ENCODE measurements at places on chromosomes 2 and 18.

DNA sequence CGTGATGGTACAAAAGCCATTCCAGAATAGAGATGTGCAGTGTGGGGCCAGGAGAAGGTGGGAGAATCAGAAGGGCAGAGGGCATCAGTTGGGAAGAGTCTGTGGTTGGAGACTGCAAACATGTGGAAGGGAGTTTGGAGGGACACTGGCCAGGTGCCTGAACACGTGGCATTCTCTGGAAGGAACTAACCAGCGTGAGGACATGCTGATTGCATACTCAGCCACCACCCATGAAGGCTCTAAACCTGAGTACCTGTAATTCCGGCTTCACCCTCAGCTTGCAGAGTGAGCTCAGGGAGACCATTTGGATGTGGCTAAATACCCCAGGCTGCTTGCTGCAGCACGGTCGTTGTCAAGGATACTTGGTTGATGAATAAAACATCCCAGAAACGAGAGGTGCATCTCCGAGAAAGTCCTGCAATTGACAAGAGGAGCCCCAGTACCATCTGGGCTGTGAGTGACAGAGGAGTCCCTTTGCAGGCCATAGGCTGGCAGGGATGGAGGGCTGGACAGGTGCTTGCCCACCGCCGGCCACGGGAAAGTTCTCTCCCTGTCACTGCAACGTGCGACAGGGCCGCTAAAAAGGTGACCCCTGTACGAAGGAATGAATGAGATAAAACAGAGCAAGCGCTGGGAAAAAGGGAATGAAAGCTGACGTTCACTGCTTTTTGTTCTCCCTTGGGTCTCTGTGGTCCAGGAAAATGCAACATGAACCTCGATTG, 5.0 kb downstream of the ACKR3 start:
- no peak for DNase-seq

DNA sequence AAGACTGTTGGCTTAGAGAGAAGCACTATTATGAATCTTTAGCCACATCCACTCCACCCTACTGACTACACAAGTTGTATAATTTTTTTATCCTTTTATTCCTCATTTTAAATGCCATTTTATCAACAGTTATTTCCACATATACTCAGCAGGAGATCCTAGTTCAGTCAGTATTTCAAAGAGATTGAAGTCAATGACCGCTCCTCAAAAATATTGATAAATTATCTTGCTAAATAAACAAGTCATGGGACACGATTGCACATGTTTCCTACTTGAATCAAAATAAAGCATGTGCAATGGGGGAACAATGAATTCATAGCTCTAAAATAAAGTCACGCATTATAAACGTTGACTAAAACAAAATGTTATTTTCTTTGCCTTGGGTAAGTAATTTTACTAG, 496.5 kb downstream of the LRRTM4 start:
- no peak for DNase-seq

DNA sequence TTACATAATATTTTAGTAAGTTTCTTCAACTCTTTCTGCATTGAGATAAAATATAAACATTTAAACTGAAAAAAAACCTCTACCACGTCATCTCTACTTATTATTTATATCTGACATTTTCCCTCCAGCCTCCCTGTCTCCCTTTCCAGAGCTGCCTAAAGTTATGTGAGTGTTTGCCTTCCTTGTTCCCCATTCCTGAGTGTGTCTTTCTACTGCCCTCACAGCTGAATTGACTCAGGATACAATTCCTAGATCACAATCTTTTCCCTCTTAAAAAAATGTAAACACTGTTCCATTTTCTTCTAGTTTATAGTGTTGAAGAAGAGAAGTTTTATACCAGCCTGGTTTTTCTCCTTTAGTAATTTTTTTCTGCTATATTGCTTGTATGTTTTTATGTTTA, 5.3 kb downstream of the TRPM8 start:
- no peak for DNase-seq

DNA sequence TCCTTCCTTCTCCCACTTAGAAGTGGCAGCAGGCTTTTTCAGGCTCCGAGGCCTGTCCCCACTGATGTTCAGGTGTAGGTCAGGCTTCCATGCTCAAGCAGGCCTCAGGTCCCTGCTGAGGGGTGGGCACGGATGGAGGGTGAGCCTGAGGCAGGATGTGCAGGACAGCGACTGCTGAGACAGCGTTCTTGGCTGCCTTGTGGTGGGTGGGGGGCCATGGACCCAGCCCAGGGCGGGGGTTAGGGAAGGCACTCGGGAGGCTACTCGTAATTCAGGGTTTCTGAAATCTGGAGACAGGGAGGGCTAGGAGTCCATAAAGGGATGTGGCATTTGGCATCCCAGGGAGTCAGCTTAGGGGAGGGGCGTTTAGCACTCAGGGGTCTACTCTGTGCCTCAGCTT, 30.3 kb downstream of the COLEC11 start:
- no peak for DNase-seq

DNA sequence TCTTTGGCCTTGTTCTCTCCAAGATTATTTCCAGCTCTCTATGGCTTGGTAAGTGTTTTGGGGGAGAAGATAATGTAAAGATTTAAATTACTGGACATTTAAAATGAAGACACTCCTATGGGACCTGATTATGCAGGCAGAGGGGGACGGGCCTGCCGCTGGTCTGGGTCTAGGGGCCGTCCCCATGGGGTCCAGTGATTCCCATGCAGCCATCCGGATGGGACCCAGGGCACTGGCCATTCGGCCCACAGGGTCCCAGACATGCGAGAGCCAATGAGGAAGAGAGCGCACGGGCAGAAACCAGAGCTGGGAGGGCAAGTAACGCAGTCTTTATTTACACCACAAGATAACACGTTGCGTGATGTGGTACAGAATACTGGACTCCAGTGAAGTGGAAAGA, 200.0 kb downstream of the TWIST2 start:
- DNase-seq = no peak

DNA sequence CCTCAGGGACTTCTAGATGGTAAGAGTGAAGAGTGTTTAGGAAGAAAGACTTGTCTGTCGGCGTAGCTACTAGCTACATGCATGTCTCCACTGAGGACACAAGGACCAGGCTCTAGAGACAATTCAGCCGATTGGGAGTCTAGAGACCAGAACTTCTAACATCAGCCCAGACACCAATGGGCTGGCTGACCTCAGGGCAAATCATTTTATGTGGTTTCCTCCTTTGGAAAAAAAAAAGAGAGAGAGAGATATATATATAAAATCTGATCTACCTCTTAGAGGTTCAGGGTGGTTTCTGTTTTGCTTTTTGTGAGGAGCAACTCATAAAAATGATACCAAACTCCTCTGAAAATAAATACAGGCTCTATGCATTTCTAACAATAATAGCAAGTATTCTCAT, 212.8 kb downstream of the BCL2 start:
- DNase-seq = no peak

GRCh38 chr18:63348508-63349136, 18.4 kb downstream of the KDSR start:
- no peak for DNase-seq

DNA sequence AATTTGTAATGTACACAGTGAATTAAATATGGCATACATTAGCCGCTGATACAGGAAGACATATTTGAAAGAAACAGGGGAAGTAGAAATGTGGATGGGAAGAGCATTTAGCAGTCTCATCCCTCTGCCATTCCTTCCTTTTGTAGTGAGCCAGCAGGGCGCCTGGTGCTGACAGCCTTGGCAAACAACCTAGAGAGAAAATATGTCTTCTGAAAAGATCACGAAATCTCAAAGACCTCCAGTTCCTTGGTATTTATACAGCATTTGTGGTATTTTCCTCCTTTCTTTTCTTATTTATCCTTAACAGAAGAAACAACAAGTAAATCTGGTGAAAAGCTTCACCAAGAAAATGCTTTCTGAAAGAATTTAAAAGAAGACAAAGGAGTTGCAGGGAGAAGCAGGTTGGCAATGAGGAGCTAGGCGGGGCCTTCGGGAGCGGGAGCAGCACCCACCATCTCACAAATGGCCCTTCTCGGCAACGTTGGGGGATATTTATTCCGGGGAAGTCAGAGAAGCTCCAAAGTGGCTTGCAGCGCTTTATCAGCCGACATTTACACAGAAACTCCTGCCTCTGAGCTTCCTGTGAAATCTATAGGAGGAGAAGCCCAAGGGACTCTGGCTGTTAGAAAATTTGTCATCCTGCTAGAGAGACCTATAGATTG, 406.1 kb upstream of the NRP2 start:
- no peak for DNase-seq

- no peak for DNase-seq
Measured at GRCh38 chr18:50578651-50579050, 18.8 kb downstream of the MAPK4 start.

DNA sequence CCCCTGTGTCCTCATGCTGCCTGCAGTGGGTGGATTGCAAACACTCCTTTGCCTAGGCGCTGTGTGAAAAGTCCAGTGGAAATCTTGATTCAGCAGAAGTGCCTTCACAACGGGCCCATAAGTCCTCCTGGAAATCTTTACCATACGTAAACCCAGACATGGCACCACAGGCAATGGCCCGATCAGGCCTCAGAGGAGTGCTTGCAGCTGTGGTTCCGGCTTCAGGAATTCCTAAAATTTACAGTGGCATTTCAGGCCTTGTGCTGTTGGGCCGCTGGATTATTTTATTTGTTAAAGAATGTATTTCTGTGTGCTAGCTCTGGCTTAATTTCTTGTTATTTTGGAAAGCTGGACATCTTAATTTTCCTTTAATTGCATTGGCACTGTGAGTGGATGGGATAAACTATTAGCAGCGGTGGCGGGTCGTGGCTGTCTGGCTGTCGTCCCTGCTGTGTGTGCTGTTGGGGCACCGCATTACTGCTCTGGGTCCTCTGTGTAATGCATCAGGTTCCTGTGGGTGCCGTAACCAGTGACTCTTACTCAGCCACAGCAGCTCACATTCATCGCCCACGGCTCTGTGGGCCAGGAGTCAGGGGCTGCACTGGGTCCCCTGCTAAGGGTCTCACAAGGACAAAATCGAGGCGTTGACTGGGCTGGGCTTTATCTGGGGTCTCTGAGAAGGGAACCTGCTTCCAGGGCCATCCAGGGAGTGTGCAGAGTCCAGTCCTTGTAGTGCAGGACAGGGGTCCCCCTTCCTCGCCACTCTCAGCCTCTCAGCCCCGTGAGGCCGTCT, 73.1 kb downstream of the RTP5 start:
- DNase-seq = no peak

All from GF-D8 (cell line).